ENCODE measurements at places on chromosomes 2 and 18. TPM values are rescaled to one million over a fixed set of nuclear protein-coding genes. Genes with fewer than 3 reads are reported as not detected.
A peak's percentile ranks its signal among the peaks of the same experiment; 100 is the strongest.

DNA sequence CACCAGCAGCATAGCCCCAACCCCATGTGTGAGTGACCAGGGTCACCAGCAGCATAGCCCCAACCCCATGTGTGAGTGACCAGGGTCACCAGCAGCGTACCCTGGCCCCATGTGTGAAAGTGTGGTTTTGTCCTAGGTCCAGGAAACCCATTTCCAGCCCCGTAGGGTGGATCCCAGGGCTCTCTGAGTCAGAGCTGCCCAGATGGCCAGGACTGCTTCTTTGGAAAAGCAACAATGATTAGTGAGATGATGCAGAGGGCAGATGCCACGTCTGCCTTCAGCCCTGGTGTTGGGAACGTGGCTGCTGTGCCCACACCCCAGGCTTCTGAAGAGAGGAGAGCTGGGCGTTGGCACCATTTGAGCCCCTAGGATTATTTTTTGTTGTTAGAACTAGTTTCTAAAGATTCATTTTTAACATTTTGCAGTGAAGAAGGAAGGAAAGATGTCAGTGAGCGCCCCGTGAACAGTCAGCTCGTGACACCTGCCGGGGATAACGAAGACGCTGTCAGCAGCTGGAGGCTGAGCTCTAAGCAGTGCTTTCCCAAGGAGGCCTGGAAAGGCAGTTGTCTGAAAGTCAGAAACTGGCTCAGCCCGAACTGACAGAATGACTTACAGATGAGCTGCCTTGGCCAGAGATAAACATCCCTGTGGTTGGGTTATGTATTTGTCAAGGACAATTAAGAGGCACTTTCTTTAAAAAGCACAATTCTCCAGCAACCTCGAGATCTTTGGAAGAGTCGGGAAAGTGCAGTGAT, 32.1 kb upstream of the KCNG2 start:
- DNase-seq = peak; percentile 32

The SIGLEC15 gene
- 0.46 TPM for total RNA-seq

- no peak for DNase-seq
Observed at GRCh38 chr2:131121464-131121863, 16.3 kb downstream of the PLEKHB2 start.

The MDH1B gene
- 0.57 TPM for total RNA-seq

DNA sequence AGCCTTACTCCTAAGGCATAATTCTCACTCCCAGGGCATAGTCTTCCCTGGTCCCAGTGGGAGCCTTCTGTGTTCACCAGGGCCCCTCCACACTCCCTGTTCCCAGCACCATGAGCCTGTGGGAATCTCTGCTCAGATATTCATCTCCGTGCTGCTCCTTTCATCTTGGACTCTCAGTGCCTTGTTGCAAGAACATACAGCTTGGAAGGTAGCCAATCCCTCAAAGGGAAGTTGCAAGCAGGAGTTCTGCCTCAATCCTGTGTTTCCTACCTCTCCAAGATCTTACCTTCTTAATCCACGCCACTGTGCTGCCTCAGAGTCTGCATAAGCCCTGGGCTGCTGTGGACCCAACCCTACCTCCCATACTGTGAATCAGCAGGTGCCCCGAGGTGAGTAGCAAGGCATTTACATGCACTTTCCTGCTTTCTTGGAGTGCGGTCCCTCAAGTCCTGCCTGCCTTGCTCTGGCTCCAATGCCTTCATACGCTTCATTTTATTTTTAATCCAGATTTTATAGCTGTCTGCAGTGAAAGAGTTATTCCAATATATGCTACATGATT, 413.8 kb upstream of the RAB6C start:
- no peak for DNase-seq

The COX5B gene
- 141 TPM for total RNA-seq

The POTEJ gene
- total RNA-seq = not detected

- DNase-seq = no peak
Observed at GRCh38 chr18:32257084-32257785, 67.4 kb downstream of the MEP1B start.

- no peak for DNase-seq
Observed at GRCh38 chr2:19947184-19947940, 42.5 kb downstream of the WDR35 start.

DNA sequence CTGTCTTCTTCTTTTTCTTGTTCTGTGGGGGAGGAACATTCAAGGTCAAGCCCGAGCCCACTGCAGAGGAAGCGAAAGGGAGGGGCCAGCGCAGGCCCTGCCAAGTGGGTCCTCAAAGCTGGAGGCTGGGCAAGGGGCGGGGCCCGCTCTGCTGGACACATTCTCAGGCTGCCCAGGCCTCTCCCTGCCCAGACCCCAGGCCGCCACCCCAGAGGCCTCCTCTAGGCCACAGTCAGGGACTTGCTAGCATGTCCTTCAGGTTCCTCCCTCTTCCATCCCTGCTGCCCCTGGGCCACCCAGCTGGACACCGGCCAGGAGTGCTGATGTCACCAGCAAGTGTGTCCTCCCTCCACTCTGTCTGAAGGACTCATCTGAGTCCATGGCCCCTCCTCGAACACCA, 44.1 kb downstream of the KIF1A start:
- no peak for DNase-seq

DNA sequence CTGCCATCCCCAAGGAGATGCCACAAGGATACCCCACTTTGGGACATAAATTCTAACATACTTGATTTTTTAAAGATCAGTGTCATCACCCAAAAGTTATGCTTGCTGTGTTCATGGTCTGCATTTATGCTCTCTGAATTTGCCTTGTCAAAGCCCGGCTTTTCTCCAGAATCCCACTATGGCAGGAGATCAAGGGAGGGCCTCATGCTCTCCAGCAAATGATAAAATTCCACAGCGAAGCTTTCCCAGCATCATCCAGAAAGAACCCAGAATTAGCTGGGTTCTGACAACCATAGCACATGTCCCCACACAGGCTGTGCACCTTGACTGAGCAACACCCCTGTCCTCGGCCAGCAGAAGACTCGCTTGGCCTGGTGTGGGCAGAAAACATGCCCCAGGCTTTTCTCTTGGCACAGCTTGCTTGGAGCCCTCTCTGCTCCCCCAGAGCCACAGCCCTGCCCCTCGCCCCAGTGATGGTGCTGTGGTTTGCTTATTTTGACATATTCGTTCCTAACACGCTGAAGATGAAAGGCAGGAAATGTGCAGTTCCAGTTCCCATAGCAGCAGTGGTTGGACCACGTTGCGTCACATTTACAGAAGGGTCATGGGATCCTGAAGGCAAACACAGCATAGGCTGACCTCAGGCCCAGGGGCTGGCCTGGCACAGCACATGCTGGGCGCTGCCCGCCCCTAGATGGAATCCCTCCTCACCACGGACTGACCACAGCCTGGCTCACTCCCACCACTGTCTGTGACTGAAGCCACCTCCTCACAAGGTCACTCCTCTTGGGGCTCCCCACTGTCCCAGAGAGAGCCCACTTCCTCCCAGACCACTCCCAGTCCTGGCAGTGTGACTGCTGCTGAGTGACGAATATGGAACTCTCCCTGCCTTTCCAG, 14.1 kb upstream of the CHRNA1 start:
- peak; percentile 86 for DNase-seq

GRCh38 chr2:104523921-104524320, 330.0 kb upstream of the POU3F3 start:
- no peak for DNase-seq

DNA sequence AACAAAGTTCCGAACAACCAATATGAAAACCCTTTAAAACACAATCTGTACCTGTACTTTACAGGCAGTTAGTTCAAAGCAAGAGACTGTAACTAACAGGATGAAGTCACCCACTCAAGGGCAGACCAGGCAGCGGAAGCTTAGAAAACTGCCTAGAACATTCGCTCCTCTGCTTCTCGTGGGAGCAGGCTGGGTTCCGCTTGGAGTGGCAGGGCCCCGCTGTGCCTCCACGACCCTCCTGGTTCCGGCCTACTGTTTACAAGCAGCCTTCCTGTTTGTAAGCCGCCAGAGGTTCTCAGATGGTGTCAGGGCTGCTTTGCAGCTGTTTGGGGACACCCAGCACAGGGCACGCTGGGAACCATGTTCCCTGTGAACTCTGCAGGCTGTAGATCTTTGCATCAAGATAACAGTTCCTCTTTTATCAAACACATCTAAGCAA, 31.3 kb downstream of the CIB4 start:
- peak; percentile 54 for DNase-seq

Measured in posterior vena cava (tissue), 2 donors.